ENCODE measurements at places on chromosomes 12 and 14.
A peak's percentile ranks its signal among the peaks of the same experiment; 100 is the strongest.

- DNase-seq: no peak
Observed at GRCh38 chr12:96112733-96113132, 77.3 kb upstream of the LTA4H start.

DNA sequence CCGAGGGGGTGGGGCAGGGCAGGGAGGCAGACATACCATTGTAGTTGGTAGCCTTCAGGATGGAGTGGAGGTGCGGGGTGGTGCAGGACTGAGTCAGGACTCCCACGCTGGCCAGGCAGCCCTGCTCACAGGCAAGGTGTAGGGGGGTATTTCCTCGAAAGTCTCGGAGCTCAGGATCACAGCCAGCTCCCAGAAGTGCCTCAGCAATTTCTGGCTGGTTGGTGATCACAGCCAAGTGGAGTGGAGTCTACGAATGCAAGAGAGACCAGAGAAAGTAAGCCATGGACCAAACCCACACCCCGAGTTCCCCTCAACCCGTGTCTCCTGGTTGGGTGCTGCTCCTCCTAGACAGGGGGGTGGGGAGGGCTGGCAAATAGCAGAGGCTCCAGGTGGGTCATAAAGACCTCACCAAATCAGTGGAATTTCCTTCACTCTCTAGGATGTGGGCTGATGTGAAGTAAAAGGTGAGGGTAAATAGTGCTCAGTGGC is 1.4 kb downstream of the NFKBIA start:
- no peak for DNase-seq

DNA sequence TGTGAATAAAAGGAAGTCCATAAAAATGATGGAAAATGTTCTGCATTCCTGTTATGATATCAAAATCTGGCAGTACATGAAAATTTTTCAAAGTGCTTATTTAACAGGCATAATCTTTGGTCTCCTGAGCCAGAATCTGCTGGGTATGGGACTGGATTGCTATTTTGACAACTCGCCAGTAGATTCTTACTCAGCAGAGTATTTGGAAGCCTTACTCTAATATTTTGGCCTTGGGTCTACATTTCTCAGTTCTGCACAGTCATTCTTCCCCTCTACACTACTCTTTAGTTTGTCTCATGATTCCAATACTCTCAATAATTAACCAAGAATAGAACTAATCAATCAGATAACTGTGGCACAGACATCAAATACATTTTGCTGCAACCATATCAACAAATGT is 1.1 kb upstream of the SLCO1B1 start:
- DNase-seq: no peak

DNA sequence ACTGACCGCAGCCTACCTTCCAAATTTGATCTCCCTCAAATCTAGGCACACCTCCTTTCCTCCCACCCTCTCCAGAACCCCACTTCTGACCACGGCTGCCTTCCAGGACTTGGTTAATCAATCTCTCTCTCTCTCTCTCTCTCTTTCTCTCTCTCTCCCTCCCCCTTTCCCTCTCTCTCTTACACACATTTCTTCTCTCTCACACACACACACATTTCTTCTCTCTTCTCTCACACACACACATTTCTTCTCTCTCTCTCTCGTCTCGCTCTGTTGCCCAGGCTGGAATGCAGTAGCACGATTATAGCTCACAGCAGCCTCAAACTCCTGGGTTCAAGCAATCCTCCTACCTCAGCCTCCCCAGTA is 521 bp upstream of the GMFB start:
- no peak for DNase-seq

GRCh38 chr14:68506021-68506644 is 286.7 kb downstream of the ZFP36L1 start:
- peak; percentile 75 for DNase-seq

DNA sequence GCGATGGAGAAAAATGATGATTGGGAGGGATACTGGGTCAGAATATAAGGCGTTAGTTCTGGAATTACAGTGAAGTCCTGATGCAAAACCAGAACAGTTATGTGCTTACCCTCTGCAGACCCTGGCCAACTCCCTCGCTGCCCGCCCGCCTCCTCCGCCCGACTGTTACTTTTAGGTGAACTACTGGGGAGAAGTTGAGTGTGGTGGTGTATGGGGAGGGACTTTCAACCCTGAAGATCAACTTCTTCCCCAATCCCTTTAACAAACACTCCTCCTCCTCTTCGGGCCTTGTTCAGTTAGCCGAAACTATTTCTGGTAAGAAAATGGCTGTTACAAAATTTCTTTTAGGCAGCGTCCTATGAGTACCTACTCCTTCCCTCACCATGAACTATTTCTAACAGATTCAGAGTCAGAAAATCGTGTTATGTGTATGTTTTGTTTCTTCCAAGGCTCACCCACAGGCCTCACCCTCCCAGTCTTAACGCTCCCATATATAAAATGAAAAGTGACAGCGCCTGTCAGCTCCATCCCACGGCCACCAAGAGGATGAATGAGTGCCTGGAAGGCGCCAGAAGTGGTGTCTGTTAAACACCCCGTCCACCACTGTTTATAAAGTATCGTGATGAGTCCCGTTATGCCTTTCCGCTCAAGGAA is 1.3 kb downstream of the FBXO33 start:
- peak; percentile 72 for DNase-seq

DNA sequence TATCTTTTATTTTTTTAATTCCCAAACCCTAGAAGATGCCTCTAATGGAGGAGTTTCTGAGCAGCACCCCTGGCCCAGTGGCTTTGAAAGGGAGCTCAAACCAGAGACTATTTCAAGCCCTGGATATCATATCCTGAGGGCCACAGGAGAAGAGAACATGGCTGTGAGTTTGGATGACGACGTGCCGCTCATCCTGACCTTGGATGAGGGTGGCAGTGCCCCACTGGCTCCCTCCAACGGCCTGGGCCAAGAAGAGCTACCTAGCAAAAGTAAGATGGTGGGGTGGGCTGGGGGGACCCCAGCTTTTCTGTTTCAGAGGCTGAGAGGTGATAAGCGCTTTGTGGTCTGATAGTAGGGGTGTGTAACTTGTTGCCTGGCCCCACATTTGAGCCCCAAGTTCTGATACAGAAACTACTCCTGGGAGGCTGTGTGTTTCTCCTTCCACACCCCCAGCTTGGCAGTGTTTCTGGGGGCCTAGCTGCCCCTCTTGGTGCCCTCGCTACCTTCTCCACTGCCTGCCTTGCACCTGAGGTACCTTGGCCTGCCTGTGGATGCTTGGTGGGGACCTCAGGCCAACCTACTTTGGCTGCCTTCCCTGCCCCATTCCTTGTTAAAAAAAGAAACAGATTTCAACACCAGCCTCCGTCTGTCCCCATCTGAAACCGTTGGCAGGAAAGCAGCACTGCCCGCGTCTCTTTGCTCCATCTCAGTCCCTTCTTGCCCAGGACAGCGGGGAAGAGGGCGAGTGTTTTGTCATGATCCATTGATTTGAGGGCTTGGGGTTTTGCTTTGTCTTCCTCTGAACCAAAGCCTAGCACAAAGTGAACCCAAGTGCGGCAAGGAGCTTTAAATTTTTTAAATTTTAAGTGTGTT is 5.7 kb downstream of the TPCN1 start:
- no peak for DNase-seq

DNA sequence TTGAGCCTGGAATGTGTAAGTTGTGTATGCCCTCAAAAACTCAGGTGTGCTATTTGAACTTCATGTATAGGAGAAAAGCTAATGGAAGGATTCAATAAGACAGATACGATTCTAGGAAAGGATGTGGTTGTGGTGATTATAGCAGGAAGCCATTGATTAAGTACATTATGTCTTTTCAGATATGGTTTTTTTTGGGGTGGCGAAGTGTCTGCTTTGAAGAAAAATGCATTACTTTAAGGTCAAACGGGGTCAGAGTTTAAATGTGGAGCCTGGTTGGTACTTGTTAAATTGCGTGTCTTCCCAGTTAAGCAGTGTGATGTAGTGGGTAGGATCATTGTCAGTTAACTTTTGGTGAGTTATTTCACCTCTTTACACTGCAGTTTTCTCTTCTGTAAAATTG is 13.0 kb upstream of the NUP107 start:
- DNase-seq: no peak

GRCh38 chr12:98612696-98613334 is 19.3 kb downstream of the SLC25A3 start:
- no peak for DNase-seq

Measured in left lung (tissue), 14 donors.